ENCODE measurements at places on chromosomes 4 and X.
A peak's percentile ranks its signal among the peaks of the same experiment; 100 is the strongest.

DNA sequence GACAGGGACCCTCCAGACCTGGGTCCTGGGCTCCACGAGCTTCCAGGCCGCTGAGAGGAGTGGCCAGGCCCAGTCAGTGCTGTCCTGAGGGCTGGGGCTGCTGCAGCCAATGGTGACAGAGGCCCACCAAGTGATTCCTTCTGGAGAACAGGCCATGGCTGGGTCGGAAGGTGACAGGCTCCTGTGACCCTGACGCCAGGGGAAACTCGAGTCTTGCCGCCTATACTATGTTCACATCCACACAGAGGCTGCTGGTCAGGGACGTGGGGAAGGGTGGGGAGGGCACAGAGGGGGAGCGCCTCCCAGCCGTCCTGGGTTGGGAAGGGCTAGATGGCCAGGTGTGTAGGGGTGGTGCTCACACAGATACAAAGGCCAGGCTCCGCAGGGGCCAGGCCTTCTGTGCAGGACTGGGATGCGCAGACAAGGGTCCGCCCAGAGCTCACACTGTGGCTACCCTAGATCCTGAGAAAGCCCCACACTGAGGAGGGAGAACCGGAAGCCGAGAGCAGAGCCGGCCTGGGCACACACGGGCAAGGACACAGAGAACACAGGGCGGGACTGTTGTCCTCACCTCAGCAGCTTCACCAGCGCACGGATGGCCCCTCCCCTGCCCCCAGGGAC lies 81.4 kb downstream of the HTRA3 start:
- no peak for DNase-seq

DNA sequence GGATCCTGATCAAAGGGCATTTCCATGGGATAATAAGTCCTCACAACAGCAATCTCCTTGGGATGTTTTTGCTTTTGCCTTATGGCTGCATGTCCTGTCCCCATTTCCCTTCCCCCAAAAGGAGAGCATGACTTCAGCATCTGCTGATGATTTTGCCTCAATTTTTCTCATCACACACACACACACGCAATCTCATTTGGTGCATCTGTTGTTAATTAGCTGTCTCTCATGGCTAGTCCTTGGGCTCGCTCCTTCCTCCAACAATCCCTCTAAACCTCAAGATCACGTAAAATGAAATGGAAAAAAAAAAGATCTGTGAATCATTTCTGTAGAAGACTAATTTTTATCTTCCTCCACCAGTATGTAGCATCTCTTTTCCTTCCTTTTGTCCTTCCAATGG lies 153.6 kb downstream of the RBMX2 start:
- DNase-seq: peak; percentile 38

GRCh38 chrX:136386826-136387225 lies 86.1 kb downstream of the ADGRG4 start:
- no peak for DNase-seq

DNA sequence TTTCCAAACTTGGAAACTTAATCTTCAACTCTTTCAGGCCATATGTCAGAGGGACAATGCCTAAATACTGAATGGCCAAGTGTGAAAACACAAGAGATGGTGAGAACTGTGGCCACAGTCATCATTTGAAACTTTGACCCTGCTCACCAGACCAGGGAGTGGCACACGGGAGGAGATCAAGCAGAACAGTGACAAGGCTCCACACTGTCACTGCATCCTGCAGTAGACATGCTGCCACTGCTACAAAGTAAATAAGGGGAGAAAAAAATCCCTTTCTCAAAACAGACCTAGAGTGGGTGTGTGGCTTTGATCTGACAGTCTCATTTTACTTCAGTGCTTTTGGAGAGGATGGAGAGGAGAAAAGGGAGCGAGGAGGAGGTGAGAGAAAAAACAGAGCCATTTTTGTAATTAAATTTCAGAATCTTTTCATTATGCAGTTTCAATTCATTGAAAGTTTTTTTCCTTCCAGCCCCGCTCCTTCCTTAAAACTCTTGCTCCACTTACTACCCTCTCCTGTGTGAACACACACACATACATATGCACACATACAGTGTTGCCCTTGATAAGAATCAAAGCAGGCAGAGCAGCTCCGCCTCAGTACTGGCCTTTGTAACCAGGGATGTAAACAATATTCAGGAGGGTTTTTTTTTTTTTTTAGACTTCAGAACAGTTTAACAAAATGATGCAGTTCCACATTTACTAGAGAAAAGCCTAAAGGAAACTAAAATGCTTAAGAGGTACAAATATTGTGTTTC lies 34.4 kb downstream of the NEXMIF start:
- DNase-seq: no peak

DNA sequence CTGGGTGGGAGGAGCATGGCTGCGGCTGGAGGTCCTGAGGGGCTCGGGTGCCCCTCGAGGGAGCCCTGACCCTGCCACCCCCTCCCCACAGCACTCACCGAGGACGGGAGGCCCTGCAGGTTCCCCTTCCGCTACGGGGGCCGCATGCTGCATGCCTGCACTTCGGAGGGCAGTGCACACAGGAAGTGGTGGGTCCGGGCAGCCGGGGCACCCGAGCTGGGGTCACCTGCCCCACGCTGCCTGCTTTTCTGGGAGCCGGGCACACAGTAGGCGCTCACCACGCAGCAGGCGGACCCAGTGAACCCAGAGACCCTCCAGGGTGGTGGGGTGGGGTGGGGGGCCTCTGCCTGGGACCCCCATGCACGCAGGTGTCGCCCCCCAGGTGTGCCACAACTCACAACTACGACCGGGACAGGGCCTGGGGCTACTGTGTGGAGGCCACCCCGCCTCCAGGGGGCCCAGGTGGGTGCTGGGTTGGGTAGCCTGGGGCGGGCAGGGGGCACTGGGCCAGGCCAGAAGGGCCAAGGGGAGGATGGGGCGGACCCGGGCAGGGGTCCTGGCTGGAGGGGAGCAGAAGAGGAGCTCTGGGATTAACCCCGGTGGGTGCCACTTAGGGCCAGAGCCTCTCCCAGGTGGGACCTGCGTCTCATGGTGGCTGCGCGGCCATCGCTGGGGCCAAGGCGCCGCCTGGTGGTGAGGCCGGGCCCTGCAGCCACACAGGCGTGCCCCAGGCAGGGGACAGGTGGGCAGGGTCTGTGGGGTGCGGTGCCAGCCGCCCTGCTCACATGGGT lies 1.4 kb downstream of the HGFAC start:
- peak; percentile 89 for DNase-seq

DNA sequence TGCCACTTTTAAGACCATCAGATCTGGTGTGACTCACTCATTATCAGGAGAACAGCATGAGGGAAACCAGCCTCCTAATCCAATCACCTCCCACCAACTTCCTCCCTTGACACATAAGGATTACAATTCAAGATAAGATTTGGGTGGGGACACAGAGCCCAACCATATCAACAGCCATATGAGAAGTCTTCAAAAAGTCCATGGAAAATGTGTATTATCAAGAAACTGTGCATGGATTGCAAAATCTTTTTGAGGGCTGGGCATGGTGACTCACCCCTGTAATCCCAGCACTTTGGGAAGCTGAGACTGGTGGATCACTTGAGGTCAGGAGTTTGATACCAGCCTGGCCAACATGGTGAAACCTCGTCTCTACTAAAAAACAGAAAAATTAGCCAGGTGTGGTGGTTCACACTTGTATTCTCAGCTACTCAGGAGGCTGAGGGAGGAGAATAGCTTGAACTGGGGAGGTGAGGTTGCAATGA lies 17.8 kb upstream of the RPL39 start:
- DNase-seq: no peak

DNA sequence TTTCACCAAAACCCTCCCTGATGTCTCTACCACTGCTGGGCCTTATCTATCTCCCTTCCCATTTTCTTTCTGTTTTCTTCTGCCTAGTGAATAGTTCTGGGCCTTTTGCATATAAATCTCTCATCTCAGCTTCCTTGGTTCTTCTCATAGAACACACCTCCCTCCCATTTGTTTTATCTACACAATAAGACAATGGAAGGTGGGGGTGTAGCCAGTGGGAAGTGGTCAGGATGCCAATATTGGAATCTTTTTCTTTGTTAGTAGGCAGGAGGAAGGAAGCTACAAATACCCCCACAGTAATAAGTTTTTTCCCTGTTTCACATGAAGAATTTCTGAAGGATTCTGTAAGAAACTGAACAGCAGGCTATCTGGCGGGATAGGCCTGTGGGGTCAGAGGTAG lies 30.9 kb upstream of the RHOH start:
- no peak for DNase-seq

- DNase-seq: no peak
Observed at GRCh38 chr4:21887481-21887880, 61.1 kb downstream of the KCNIP4 start.

DNA sequence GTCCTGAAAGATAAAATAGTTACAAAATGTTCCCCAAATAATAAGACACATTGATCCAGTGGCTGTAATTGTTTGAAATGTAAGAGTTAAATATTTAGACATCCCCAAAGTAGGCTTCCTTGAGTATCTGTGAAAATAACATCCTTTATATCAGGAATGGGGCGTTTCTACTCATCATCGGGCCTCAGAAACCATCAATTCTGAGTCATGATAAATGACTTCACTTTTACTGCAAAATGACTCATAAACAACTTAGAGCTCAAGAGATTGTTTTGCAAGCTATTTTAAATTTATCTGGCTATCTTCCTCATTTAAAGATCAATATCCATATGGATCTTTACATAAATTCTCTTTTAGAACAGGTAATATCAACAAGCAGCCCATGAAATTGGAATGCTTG lies 369.4 kb upstream of the CNKSR2 start:
- peak; percentile 21 for DNase-seq

- peak; percentile 21 for DNase-seq
Observed at GRCh38 chr4:26290321-26290720, 30.5 kb upstream of the RBPJ start.

DNA sequence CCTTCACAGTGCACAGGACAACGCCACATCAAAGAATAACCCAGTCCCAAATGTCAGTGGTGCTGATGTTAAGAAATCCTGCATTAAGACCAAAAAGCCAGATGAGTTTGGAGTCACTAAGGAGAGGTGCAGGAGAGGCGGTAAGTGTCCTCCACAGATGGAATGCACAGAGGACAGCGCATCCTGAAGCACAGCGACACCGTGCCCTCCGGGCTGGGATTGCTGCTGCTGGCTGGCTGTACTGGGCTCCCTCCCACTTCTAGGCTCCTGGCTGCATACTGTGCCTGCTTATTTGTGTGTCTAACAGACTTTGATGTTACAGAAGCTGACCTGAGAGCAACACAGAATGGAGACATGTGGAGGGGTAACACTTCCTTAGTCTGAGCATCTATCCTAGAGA lies 325.6 kb upstream of the BOD1L1 start:
- DNase-seq: no peak

- DNase-seq: no peak
Observed at GRCh38 chr4:24686866-24687692, 102.7 kb upstream of the DHX15 start.

DNA sequence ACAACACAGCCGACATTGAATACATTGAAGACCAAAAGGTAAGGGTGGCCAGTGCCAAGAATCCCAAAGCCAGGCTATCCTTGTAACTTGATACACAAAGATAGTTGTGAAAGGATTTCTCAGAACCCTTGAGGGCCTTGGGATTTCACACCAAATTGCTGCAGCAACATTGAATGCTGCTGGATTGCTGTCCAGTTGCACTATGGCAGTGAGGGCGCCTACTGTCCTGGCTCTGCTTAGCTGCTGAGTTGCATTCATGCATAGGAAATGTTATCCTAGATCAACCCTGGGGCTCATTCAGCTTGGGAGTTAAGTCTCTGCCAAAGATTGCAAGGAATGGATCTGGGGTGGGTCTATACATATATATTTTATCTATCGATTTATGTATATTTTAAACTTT lies 38.7 kb downstream of the LONRF3 start:
- no peak for DNase-seq

DNA sequence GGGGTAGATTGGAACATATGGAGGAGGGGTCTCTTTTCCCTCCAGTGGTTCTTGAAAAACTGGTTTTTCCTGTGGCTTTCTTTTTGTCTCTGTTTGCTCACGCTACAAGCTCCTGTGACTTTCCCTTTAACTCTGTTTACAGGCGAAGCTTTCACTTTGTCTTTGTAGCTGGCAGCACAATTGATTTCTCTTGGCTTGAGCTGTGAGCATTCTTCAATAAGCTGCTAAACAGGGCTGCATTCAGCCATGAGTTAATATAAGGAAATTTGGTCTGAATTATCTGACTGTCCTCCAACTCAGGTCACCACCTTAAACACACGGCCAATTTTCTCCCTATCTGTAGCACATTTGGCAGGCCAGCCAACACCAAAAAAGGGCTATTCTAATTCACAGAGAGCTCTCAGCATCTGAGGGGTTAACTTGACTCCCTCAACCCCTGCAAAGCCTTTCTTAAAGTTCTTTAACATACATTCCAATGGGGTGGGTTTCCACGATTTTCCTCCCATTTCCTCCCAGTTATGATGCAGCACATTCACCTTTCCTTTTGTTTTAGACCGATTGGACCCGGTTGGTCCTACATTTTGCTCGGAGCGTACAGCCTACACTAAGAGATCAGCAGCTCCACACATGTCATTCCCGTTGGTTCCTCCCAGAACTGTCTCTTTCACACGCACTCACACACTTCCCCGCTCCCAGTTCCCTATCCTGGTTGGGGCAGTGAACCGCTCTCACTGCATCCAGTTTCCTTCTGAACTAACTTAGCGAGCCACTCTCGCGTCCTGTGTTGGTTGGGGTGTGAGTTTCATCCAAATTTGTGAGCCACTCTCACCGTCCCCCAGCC lies 45.4 kb downstream of the UGT2A3 start:
- peak; percentile 11 for DNase-seq
